ENCODE measurements at places on chromosomes 12 and 14.
A peak's percentile ranks its signal among the peaks of the same experiment; 100 is the strongest.

- DNase-seq: peak; percentile 50
Measured at GRCh38 chr12:84842406-84843013, 70.1 kb downstream of the SLC6A15 start.

- DNase-seq: no peak
Measured at GRCh38 chr12:114774197-114774596, 90.2 kb upstream of the TBX3 start.

DNA sequence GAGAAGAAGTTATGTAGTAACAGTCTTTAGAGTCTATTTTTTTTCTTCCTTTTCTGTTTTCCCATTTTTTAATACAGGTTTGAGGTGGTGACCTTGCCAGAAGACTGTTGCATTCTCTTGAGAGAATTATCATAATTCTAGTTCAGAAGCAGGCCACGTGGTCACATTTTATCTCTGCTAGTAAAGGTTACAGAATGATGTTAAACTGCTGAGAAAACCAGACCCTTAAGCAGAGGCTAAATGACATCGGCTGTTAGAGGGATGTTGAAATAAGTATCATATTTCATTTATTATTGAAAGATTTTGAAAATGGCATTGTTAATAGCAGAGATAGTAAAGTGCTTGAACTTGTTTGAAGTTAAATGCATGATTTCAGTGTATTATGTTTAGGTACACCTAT lies 49.2 kb downstream of the BRMS1L start:
- DNase-seq: no peak

DNA sequence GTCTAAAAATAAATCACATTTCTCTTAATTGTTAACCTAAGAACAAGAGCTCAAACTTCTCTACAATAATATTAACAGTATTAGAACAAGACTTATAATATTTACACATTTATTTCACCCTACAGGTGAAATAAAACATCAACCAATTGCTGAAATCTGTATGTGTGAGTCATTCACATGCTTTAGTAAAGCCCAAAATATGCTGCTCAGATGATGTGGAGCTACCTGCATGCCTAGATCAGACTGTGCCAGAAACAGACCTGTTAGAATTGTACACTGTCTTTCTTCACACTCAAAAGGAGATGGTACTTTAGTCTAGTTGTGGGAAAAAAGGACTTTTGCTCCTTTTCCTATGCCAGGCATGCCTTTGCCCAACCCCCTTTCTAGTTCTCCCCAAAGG lies 54.7 kb downstream of the RPS6KA5 start:
- no peak for DNase-seq

All from NCI-H1105 (cell line).